ENCODE measurements at places on chromosomes 1 and 21. TPM values are rescaled to one million over a fixed set of nuclear protein-coding genes. Genes with fewer than 3 reads are reported as not detected.

- DNase-seq: no peak
- peaks cover 20% of the 10 kb centered on the region for H3K4me1 ChIP-seq
- H3K36me3 ChIP-seq: no peaks in the 10 kb centered on the region
- no peaks in the 10 kb centered on the region for H3K27me3 ChIP-seq
- no peak overlapping the region for H3K4me3 ChIP-seq
- H3K27ac ChIP-seq: no peak overlapping the region
Measured at GRCh38 chr1:63921359-63921758, 147.5 kb downstream of the ROR1 start.

DNA sequence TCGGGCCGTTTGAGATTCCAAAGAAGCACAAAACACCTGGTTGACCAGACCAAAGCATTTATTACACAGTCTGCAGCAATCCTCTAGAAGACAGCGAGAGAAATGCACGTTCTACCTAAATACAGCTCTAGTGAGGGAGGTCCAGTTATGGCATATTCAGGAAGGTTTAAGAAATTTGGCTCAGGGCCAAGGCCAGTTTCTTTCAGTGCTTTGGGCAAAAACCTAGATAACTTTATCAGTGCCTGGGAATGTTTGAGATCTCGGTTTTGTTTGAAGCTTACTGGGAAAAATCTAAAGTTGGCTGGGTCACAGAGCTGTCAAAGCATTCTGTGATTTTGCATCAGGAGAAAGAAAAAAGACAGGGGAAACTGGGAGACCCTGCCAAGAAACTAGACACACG, 514.0 kb upstream of the TMPRSS15 start:
- H3K36me3 ChIP-seq: no peaks in the 10 kb centered on the region
- no peak overlapping the region for H3K27ac ChIP-seq
- no peak for DNase-seq
- H3K27me3 ChIP-seq: no peaks in the 10 kb centered on the region
- H3K4me1 ChIP-seq: no peaks in the 10 kb centered on the region

GRCh38 chr1:21932127-21932526, 5.0 kb downstream of the HSPG2 start:
- H3K27me3 ChIP-seq: no peaks in the 10 kb centered on the region
- no peaks in the 10 kb centered on the region for H3K36me3 ChIP-seq
- H3K27ac ChIP-seq: peak overlapping the region; percentile 99

DNA sequence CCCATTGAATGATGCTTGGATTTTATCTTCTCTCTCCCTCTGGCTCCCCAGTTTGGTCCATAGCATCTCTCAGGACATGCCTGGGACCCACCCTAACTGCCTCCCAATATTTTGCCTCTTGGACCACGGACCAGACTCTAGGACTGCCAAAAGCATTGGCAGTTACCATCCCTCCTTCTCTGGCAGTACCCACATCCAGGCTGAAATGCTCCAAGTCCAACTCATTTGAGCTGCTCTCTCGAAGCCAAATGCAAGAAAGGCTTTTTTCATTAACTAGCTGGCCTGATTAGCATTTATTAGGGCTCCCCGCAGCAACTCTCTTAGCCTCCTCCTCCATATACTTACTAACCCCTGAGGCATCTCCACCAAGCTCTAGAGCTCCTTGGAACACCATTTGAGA, 140.0 kb upstream of the GRIK3 start:
- DNase-seq: no peak
- no peak overlapping the region for H3K27ac ChIP-seq
- H3K4me3 ChIP-seq: no peak overlapping the region
- no peaks in the 10 kb centered on the region for H3K4me1 ChIP-seq
- H3K36me3 ChIP-seq: no peaks in the 10 kb centered on the region

DNA sequence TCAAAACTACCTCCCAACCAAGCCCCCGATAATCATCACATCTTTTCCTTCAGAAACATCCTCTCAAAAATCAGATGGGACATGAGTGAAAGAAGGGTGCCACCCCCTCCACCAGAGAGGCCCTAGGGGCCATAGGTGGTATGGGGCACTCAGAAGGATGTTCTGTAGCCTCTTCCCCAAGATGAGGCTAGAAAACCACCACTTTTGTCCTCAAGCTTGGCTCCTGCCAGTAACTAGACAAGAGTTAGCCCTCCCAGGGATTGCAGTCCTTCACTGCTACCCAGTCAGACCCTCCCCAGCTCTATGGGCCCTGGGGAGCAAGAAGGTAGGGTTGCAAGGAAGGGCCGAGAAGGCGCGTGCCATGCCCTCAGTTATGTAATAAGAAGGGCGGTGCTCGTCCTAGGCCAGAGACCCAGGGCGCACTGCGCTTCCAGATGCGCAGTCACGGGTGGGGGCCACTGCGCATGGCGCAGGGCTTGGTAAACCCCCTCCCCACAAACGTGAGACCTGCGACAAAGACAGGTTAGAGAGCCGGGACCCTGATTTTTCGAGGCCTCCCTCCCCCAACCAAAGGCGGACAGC, 69.7 kb downstream of the CD46 start:
- peak overlapping the region; percentile 99 for H3K27ac ChIP-seq
- no peak for DNase-seq
- peaks cover 6% of the 10 kb centered on the region for H3K36me3 ChIP-seq
- peak overlapping the region; percentile 80 for H3K4me3 ChIP-seq
- H3K4me1 ChIP-seq: peaks cover 39% of the 10 kb centered on the region
- H3K27me3 ChIP-seq: no peaks in the 10 kb centered on the region

DNA sequence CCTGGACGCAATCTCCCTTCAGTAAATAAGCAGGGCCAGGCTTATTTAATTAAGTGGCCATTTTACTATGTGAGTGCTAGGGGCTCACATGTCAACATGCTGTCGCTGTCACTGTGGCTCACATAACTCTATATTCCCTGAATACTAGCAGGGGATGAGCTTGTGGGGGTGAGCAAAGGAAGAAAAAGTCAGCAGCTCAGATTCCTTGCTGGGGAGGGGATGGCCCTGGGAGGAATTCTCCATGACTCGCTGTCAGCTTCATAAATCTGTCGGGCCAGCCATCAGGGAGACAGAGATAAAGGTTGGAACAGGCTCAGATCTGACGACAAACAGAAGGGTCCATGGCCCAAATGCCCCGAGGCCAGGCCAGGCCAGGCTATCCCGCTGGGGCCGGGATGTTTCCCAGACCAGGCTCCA, 26.0 kb upstream of the PLEKHG5 start:
- H3K27ac ChIP-seq: no peak overlapping the region
- no peak for DNase-seq

DNA sequence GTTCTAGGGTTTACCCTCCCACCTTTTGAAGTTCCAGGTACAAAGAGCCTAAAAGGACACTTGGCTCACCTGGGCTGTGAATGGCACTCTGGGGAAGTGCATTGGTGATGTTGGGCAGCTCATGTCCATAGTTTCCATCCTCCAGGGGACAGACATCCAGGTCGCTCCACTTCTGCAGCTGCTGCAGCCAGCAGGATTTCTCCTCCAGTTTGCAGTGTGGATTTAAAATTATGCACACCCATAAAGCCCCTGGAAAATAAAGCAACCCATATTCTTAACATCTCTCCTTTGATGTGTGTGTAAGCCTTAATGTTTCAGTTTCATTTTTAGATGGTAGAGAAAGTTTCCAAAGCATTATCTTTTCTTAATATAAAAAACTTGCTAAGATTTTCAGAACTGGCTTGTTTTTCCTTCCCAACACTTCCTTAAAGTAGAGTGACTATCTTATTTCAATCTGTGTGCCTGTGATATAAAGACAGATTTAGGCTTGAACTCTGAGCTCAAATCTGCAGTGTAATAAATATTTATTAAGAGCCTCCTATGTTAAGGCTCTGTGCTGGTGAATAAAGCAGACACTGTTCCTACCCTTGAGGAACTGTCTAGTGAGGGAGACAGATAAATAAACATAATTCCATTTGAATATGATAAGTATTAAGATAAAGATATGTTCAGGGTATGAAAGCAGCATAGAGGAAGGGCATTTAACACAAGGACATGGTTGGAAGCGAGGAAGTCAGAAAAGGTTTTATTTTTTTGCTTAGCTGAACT, 39.1 kb downstream of the UROD start:
- H3K36me3 ChIP-seq: no peaks in the 10 kb centered on the region
- H3K4me1 ChIP-seq: no peaks in the 10 kb centered on the region
- no peaks in the 10 kb centered on the region for H3K27me3 ChIP-seq
- no peak for DNase-seq

- no peak overlapping the region for H3K4me3 ChIP-seq
- no peak overlapping the region for H3K27ac ChIP-seq
- no peak for DNase-seq
- H3K4me1 ChIP-seq: no peaks in the 10 kb centered on the region
- no peaks in the 10 kb centered on the region for H3K27me3 ChIP-seq
- peaks cover 5% of the 10 kb centered on the region for H3K36me3 ChIP-seq
Measured at GRCh38 chr1:182569939-182570610, 19.0 kb downstream of the RNASEL start.

DNA sequence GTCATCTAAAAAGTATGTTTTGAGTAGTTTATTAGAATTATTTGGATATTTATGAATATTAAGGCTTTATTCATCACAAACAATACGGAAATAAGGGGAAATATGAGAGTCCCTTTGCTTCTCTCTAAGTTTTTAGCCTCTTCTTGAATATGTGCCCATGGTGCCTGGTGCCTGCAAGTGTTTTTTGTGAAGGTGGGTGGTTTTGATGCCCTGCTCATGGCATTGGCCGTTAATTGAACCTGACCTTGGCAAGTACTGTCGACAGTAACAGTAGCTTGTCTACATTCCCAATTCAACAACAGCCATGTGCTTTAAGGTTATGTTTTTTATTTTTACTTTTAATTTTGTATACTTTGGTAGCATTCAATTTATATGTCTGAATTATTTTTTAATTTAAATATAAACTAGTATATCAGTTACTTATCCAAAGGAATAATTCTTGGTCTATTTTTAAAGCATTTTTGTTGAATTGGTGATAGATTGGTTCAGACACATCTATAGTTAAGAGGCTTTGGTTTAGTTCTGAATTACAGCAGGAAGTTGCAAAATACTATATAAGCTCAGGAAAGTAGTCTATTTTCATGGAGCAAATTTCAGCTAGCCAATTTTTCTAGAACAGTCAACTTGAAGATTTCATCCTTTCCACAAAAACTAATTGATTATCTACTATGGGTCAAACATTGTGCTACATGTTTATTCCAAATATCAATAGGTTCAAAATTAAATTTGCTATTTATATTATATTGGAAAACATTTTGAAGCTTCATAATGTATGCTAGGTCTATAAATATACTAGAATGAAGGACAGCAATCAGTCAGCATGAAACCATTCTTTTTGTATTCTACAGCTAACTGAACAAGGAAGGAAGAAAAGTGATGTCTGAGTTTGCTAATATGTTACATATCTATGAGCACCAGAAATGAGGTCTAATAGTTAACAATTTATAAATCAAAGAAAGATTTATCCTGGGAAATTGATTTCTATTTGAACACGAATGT, 184.4 kb downstream of the MRPL39 start:
- H3K4me3 ChIP-seq: no peak overlapping the region
- H3K4me1 ChIP-seq: no peaks in the 10 kb centered on the region
- H3K27ac ChIP-seq: no peak overlapping the region
- H3K27me3 ChIP-seq: no peaks in the 10 kb centered on the region
- no peaks in the 10 kb centered on the region for H3K36me3 ChIP-seq
- no peak for DNase-seq

DNA sequence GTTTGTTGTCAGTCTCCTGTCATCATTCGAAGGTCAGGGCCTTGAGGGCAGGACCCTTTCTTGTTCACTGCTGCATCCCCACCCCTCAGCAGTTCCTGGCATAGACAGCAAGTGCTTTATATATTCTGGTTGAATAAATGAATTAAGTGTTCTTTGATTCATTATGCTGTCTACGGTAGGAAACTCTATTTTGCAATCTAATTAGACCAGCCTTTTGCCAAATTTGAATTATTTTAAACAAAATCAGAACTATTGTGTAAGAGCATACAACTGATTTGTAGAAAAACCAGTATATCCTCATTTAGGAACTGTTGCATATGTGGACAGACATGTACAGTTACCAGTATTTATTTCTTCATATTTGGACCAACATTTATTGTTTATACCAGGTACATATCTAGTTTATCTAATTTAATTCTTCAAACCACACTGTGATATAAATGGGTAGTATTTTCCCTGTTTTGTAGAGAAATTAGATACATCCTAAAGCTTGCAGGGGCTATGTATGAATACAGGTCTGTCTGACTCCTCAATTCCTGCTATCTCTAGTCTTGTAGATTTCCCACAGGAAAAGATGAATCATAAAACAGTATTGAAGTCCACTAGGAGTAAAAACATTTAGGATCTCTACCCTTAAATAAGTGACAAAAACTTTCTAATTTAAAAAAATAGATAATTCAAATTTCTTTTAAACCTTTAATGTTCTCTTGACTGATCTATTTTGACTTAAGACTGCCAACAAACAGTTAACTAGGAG, 10.4 kb downstream of the MGST3 start:
- DNase-seq: no peak
- peaks cover 32% of the 10 kb centered on the region for H3K4me1 ChIP-seq
- H3K4me3 ChIP-seq: no peak overlapping the region
- H3K27me3 ChIP-seq: no peaks in the 10 kb centered on the region
- no peaks in the 10 kb centered on the region for H3K36me3 ChIP-seq

DNA sequence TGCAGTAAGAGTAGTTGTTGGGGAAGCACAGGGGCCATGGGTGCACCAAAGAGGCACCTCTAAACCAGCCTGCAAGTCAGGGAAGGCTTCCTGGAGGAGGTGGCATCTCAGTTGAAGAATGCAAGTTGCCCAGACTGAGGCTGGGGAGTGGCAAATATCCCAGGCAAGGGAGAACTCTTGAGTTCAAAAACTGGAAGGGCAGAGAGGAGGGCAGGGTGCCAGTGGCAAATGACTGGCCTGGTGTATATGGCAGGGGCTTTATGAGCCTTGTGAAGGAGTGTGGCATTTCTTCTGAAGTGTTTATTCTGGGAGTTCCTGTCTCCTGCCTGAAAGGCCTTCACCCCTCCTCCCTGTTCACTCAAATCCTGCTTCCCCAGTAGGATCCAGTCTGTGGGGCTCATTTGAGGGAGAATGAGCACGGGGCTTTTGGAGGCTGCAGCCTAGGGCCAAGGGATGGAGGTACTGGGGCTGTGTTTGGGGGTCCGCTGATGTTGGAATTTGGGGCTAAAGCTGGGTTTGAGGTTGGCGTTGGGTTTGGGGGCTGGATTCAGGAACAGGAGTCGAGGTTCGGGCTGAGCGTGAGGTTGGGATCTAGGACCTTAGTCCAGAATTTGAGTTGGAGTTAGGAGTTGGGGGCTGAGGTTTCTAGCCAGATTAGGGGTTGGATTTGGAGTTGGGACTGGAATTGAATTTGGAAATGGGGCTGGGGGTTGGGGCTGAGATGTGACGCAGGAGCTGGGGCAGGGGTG, at the start of gene TMEM125:
TSS of gene TMEM125 (plus strand) at position 357 of the 749 bp plus-strand sequence. CDS start 2,740 bp downstream, outside the sequence.
- H3K27me3 ChIP-seq: no peaks in the 10 kb centered on the region
- no peak for DNase-seq
- no peak within 1 kb of the TSS for H3K27ac ChIP-seq
- no peak within 1 kb of the TSS for H3K4me3 ChIP-seq
- H3K4me1 ChIP-seq: no peaks in the 10 kb centered on the region
- no peaks in the 10 kb centered on the region for H3K36me3 ChIP-seq

ACTL8 gene
- total RNA-seq: not detected

BSND gene
- not detected for total RNA-seq

UBXN10 gene
- 0.28 TPM for total RNA-seq

ELAPOR1 gene
- 1.4 TPM for total RNA-seq

CNIH4 gene
- 55.5 TPM for total RNA-seq

G0S2 gene
- 83.5 TPM for total RNA-seq

LCA5L gene
- 3.2 TPM for total RNA-seq

VSIG8 gene
- not detected for total RNA-seq
